Upper lobe of right lung (tissue), 1 donor: ENCODE measurements at places on chromosomes 1 and 21. TPM values are rescaled to one million over a fixed set of nuclear protein-coding genes. Genes with fewer than 3 reads are reported as not detected.

The FCGR1A gene
- 40.9 TPM for total RNA-seq

- no peak for DNase-seq
Measured at GRCh38 chr1:3717715-3718601, 34.3 kb upstream of the CCDC27 start.

- no peak for DNase-seq
Measured at GRCh38 chr1:115302390-115302961, 35.6 kb downstream of the NGF start.

DNA sequence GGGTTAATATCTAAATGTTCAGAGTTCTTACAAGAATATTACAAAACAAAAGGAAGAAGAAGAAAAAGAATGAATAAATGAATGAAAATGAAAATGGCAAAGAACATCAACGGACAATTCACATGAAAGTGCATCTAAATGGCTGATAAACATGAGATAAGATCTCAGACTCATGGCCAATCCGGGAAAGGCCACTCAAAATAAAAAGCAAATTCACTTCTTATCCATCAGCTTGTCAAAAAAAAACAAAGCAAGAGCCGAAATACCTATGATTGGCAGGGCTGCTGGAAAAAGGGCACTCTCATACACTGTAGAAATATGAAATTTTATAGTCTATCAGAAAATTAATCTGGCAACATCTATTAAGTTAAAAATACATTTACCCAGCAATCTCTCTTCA is 103.6 kb upstream of the EDEM3 start:
- no peak for DNase-seq

The VPS72 gene
- 42.6 TPM for total RNA-seq

- no peak for DNase-seq
Measured at GRCh38 chr21:28357743-28358142, 634.9 kb downstream of the LTN1 start.

- no peak for DNase-seq
Measured at GRCh38 chr1:193435781-193436180, 249.4 kb upstream of the B3GALT2 start.

The FCRL1 gene
- total RNA-seq = 1.4 TPM

The NBL1 gene
- 218 TPM for total RNA-seq

DNA sequence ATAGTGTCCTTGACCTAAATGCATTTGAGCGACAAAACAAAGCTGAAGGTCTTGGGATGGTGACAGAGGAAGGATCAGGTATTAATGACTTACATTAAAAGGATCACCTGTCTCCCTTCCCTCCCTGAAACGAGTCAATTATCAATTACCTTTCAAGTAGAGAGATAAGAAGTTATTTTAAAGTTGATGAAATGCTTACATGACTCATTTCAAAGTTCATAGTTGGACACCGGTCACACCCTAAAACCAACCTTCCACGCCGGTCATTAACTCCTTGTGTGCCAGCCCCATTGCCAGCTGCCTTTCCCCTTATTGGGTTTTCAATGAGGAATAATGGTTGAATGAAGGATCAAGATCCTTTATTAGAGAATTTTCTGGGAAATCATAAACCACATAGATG is 129.8 kb downstream of the ZP4 start:
- DNase-seq = no peak

The TBX19 gene
- 3.5 TPM for total RNA-seq

GRCh38 chr1:89725631-89726030 is 92.7 kb downstream of the LRRC8C start:
- no peak for DNase-seq

- DNase-seq = no peak
Measured at GRCh38 chr1:2170211-2170610, 24.4 kb downstream of the FAAP20 start.

- no peak for DNase-seq
Measured at GRCh38 chr1:79362470-79362869, 355.9 kb upstream of the ADGRL4 start.

The CFAP74 gene
- total RNA-seq = 0.35 TPM

GRCh38 chr1:75625795-75626194 is 14.9 kb upstream of the SLC44A5 start:
- DNase-seq = no peak

DNA sequence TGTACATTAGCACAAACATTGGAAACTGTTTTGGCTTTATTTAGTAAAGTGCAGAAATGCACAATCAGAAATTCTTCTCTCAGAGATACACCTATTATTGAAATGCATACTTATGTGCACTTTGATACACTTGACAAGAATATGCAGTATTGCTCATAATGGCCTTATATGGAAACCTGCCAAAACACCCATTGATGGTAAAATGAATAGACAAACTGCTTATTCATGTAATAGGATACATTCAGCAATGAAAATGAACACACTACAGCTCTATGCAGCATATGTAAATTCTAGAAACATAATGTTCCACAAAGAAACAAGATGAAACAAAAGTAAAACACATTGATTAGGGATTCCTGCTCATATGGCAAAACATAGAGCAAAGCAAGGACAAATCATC is 223.9 kb downstream of the S1PR1 start:
- no peak for DNase-seq

The CFHR4 gene
- not detected for total RNA-seq

DNA sequence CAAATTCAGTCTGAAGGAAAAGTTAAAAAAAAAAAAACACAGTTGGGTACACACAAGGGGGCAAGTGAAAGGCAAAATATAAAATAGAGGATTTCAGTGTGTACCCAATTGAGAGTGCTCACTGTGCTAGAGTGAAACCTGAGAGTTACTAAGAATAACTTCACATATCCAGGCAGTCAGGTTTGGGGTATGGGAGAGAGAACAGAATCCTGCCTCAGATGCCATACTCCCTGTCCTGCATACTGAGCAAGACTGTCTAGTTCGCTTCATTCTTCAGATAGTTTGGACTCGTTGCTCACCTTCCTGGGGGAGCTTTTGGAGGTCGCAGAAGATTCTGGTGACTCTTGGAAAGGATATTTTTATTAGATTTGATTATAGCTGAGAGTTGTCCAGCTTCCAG is 20.4 kb downstream of the CEP85 start:
- DNase-seq = no peak

- DNase-seq = no peak
Measured at GRCh38 chr1:72003092-72003491, 279.2 kb downstream of the NEGR1 start.

DNA sequence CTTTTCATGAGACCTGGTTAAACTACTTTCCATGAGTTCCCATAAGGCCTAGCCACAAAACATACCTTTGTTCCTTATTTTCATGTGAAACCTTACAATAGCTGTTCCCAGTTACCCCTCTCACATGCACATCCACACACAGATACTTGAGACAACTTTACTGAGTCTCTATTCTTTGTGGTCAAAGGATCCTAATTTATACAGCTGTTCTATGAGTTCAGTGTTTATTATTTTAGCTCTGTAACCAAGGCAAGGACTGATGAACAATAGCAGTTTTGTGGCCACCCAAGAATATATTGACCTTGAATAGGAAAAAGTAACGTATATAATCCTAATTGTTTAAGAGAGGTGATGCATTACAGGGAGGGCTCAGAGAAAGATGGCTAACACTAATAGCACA is 160.5 kb upstream of the CACYBP start:
- no peak for DNase-seq

GRCh38 chr1:96865731-96866685 is 144.4 kb downstream of the PTBP2 start:
- DNase-seq = no peak

DNA sequence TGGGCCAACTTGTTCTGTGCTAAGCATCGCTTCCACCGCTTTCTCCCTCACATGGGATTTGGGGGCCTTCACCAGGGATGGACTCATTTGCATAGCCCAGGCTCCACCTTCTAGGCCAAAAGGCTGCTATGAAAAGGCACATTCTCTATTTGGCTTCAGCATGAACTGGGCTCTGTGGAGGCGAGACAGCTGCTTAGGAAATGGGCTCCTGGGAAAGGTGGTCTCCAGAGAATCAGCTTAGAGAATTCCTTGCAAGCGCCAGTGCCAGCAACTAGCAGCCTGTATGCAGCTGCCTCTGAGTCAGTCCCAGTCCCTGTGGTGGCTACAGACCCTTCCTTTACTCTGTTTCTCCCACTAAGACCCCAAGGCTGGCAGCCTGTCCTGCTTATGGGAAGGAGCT is 214.5 kb downstream of the HIVEP3 start:
- no peak for DNase-seq

DNA sequence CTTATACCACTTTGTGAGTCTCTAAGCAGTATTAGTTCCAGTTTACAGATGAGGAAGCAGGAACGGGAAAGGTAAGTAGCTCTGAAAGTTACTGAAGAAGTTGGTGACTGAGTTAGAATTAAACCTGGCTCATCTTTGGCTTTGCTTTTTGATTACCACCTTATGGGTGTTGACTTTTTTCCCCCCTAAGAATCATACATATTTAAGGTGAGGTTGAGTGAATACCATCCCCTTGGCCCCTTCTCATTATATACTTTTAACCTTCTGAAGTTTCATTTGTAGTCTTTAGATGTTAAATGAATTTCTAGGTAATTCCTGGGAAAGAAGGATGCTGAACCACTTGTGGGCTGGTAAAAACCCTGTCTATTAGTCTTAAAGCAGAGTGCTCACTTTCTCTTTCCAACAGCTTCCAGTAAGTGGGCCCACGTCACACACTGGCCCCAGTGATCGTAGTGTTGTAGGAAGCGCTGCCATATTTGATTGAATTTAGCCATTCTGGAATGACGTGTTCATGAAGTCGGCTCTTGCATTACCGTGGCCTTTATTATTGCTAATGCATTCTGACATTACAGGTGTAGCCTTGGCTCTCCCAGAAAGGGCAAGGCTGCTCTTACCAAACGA is 46.9 kb downstream of the PEX14 start:
- no peak for DNase-seq

DNA sequence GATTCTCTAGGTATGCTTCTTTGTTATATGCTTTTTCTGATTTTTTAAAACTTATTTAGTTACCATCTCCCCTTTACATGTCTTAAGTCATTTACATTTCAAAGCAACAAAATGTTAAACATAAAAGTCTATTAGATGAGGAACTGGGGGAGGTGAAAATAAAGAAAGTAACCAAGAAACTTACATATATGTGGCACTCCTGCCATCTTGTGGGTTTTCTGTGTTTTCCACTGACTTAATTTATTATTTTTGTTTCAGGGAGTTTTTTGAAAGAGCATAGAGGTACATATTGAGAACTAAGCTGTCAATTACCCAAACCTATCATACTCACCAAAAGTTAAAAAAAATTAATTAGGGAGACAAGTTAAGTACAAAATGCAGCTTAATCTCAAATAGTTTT is 1531.1 kb downstream of the MRPL39 start:
- no peak for DNase-seq

The PDXK gene
- total RNA-seq = 280 TPM

DNA sequence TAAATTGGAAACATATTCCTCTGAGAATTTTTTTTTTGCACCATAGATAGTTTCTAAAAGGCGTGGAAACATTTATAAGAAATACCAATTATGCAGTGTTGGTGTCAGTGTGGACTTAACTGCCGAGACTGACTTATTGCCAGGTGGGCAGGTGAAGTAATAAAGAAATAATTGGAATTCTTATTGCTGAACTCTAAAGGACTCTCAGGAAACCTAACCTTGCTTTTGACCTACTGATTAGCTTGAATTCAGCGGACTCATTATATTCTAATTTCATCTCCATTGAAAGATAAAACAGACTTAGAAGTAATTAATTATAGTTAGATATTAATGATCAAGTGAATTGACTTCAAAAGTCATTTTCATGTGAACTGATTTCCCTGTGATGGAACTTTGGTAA is 26.3 kb downstream of the KCNK1 start:
- no peak for DNase-seq

The CATSPERE gene
- total RNA-seq = 1.1 TPM

The GFI1 gene
- total RNA-seq = 5.4 TPM

DNA sequence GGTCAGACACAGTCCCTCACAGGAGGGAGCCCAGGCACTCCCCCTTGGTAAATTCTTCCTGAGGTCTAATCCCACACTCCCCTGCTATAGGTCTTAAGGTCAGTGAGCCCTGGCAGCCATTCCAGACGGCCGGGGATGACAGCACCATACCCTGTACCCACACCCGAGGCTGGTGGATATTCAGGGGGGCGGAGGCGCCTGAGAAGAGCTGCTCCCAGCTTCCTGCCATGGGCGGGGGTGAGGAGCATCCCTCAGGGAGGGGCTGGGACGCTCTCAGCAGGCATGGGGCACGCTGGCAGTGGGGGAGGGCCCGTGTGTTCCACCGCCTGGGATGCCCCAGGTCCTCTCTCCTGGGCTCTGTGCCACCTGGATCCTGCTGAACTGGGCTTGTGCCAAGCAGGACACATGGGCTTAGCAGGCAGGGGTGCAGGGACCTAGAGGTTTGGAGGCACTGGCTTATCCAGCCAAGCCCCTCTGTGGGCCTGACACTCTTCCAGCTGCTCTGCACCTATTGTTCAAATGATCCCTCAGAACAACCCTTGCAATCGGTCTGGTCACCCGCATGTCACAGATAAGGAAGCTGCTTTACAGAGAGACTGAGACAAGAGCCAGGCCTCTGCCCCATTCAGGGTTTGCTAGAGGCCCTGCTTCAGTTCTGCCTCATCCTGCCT is 5.7 kb upstream of the ADGRB2 start:
- DNase-seq = no peak
